ENCODE measurements at places on chromosomes 7 and 10.

GRCh38 chr7:34133356-34133982, 228.1 kb downstream of the BMPER start:
- no peak for DNase-seq

DNA sequence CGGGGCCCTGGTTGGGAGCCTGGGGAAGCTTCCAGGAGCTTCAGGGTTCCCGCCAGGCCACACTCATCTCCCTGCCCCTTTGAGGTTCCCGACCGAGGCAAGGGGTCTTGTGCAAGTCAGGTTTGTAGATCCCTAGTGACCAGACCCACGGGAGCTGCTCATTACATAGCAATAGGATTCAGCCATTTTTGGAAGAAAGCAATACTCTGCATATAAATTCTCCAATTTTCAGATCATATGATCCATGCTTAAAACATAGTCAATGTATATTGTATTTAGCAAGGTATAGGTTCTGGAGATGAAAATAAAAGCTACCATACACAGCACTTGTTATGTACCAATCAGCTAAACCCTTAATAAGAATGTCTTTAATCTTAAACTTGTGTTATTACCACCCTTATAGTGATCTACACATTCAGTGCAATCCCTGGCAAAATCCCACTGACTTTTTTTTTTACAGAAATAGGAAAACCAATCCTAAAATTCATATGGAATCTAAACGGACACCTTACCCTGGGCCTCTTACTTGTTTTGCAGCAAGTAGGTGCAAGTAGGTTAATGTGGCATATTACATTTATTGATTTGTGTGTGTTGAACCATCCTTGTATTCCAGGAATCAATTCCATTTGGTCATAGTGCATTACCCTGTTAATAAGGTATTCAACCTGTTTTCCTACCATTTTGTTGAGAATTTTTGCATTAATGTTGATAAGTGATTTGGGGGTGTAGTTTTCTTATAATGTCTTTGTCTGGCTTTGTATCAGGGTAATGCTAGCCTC, 13.8 kb upstream of the FKBP9 start:
- DNase-seq = no peak

DNA sequence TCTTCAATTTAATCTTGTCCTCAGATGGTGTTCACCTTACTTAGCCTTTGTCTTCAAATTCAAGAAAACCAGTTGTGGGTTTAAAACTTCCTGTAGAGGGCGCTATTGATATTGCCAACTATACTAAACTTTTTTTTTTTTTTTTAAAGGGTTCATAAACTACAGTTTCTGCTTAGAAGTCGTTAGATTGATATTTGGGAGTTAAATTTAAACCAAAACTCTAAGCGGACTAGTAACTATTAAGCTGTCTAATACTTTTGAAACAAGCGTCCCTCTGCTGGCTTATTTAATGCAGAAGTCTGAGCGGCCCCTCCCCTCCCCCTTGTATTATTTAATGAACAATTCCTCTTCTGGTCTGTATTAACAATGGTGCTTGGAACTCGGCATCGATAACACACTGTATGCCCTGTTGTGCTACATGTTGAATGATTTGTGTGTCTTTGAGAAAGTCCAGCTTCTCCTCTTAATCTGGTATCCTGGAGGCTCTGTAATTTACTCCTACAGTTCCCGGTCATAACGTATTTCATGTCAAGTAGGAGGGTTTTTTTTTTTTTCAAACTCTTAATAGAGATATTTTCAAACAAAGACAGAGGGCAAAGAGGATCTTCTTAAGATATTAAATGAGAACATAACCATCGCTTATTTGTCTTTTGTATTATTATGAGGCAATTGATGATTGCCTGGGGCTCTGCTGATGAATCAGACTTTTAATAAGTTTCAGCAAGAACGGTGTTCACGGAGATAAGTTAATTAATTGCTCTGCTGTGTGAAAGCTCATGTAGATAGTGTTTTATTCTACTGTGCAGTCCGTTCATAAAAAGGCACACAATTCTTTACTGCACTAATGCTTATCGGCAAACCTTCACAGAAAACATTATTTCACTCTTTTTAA, 22.6 kb upstream of the CREB5 start:
- peak; percentile 23 for DNase-seq

DNA sequence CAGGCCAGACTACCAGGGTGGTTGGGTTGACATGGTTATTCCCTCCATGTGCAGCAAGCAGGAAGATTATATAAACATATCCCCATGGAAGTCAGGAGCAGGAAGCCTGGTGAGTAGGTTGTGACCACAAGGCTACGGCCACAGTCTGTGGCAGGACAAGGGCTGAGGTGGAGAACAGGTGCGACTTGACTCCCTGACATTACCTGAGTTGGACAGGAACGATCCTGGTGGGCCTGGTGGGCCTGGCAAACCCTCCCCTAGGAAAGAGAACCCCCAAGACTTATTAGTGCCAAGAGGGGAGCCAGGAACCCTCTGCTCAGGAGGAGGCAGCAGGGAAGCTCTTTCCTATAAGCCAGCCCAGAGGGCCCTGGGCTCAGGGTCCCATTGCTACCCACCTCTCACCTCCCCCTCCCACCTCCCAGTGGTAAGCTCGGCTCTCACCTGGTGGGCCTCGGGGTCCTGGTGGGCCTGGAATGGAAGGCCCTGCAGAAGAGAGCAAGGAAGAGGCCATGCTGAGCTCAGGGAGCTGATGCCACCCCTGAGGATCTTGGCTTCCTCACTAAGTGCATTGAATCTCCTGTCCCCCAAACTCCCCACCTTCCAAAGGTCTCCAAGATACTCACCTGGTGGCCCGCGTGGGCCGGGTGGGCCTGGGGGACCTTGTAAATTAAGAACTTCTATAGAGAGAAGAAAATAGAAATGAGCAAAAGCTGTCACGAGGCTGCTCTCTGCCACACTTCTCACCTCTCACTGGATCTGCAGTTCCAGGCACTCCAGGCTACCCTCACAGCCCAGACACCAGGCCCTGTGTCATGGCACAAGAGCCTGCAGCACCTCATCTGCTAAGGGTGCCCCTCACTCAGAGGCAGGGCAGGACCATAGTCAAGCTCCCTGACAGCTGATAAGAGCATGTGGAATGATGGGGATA, 44.6 kb downstream of the COL17A1 start:
- DNase-seq = no peak

DNA sequence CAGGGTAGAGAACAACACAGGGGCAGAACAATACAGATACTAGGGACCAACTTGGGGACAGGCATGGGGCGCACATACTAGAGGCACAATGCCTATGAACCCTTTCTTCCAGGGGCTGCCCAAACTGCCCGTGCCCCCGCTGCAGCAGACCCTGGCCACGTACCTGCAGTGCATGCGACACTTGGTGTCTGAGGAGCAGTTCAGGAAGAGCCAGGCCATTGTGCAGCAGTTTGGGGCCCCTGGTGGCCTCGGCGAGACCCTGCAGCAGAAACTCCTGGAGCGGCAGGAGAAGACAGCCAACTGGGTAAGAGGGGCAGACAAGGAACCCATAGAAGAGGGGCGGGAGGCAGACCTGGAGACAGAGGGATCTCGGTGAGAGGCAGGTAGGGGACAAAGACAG, 5.8 kb downstream of the CHAT start:
- no peak for DNase-seq

DNA sequence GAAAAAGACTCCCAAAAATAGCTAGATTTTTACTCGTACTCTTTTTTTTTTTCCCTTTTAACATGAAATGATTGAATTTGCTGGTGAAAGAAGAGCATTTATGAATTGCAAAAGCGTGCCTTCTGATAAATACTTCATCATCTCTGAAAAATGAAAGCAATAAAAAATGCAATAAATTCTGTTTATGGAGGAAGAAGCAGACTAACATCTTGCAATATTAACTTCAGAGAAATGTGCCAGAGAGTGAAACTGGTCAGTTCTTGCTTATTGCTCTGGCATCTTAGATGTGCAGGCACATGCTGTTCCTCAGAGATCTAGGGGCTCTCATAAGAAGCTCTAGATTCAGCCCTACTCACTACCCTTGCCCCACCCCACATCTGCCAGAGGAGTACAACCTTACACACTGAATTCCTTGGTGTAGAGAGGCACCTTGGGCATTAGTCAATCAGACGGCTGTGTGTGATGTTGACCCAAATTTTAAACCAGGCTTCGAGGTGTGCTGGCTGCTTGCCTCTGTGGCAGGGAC, 891.1 kb upstream of the GHITM start:
- DNase-seq = no peak

DNA sequence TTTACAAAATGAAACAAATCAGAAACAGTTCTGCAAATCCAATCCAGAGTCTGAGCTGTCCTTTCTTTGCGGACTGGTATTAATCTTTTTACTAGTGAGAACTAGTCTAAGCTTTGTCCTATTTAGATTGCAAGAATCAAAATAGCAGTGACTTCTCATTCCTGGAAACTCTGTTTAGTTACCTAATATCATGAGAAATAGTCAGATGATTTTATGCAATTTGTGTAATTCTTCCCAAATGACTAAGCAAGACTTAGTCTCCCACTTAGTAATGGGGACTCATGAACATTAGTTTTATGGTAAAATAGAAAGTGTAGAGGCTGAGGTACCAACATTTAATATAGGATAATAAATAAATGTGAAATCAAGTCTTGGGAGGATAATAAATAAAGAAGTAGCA, 341.3 kb downstream of the DNAJB9 start:
- no peak for DNase-seq

DNA sequence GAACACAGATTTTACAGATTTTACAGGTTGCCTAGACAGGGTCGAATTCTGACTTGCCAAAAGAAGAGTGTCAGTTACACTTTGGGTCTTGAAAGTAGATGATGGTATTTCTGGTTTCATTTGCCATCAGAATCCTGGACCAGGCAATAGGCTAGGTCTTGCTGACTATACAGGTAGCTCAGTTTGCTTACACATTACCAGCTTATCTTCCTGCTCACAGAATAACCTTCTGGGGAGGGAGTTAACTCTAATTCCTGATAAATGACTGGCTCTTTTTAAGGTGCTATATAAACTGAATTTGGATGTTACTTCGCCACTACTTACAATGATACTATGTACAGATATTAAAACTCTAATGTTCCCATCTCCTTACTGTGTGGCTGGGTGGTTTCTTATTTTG, 39.8 kb downstream of the GBF1 start:
- DNase-seq = no peak

GRCh38 chr7:1857487-1858421, 187.7 kb downstream of the ELFN1 start:
- DNase-seq = no peak

DNA sequence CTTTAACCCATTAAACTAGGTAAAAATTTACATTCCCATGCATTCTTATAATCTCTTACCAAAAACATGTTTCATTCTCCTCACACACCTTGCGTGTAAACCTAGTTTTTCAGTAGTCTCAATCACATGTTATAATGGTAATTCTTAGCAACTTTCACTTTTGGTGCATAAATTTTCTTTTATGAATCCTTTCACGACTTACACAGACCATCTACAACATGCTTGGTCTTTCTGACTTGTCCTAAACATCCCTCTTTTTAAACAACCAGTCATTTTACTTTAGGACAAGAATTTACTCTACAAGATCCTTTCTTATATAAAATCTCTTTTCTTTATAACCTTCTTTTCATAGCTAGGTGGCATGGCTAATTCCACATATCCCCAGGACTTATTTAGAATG, 25.8 kb downstream of the FBXL13 start:
- DNase-seq = no peak

GRCh38 chr7:117395743-117396142, 31.6 kb downstream of the ASZ1 start:
- no peak for DNase-seq

GRCh38 chr7:80335511-80336231, 176.2 kb downstream of the GNAT3 start:
- no peak for DNase-seq

- no peak for DNase-seq
Observed at GRCh38 chr10:84198206-84198915, 4.0 kb downstream of the CDHR1 start.

DNA sequence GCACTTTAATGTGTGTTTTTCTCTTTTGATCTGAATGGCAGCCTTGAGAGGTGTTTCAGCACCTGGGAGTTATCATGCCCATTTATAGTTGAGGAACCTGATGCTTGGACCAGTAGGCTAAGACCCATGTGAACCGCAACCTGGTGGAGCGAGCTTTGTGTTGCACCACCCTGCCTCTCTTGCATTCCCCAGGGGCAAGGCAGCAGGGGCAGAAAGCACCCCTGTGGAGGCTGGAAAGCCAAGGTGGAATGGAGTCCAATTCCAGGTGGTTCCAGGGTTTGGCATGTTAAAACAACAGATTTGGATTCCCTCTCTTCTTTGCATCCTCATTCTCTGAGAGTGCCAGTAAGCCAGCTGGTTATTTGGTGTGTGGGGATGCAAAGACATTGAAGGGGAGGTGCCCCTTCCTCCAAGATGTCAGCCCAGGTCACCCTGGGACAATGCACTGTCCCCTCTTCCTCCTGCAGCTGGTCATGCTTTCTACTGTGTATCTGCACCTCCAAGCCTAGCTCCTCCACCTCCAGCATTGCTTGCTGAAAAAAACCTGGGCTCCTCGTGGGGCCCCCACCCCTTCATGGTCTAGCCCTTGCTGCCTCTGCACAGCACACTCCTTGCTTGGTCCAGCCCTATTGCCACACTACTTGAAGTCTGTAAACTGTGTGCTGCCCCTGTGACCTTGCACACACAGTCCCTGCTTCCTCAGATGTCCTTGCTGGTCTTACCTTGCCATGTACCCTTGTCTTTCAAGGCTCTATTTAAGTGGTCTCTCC, 5.6 kb upstream of the CDH23 start:
- peak; percentile 52 for DNase-seq

DNA sequence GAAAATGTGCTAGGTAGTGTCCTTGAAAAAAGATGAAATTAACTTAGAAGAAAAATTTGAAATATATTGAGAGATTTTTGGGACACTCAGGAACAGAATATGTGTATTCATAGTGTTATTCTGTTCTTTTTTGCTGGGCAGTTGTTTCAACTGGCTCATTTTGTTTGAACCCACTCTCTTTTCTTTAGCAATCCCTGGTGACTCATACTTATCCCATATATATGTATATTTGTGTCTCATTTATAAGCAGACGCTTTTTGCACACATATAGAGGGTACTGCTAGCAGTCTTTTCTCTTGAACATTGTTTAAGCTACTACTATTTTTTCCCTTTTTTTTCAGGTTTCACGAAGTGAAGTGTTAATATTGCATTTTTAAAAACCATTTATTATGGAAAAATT, 1.9 kb downstream of the EXOC6 start:
- no peak for DNase-seq

DNA sequence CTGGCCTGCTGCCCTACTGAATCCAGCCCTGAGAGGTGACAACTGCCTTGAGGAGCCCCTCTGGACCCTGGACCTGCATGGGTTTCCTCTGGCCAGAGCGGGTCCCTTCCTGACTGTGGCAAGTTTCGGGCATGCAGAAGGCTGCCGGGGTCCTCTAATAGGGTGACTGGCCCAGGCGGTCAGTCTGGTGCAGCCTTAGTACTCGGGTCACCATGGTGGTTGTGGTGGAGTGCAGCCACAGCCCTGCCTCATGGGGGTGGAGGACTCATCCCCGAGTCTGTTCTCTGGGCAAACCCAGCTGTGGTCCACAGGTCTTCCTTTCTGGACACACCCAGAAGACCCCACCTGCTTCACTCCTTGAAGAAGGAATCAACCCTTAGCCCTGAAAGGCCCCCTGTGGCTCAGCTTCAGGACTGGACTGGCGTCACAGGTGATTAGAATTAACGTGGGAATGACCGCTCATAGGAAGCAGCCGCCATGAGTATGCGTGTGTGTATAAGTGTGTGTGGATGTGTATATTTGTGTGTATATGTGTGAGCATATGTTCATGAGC, 28.7 kb downstream of the RAMP3 start:
- DNase-seq = no peak

Measured in NCI-H2107 (cell line).